PC-3 (cell line): ENCODE measurements at places on chromosomes 5 and 9. TPM values are rescaled to one million over a fixed set of nuclear protein-coding genes. Genes with fewer than 3 reads are reported as not detected.

GEMIN5 gene
- total RNA-seq, result 19.8 and 28.2 TPM in 2 replicates

GRCh38 chr5:122154910-122155309 is 25.6 kb downstream of the ZNF474 start:
- H3K27me3 ChIP-seq, result no peaks in the 10 kb centered on the region
- DNase-seq, result no peak
- no peaks in the 10 kb centered on the region for H3K36me3 ChIP-seq
- H3K27ac ChIP-seq, result no peak overlapping the region

DNA sequence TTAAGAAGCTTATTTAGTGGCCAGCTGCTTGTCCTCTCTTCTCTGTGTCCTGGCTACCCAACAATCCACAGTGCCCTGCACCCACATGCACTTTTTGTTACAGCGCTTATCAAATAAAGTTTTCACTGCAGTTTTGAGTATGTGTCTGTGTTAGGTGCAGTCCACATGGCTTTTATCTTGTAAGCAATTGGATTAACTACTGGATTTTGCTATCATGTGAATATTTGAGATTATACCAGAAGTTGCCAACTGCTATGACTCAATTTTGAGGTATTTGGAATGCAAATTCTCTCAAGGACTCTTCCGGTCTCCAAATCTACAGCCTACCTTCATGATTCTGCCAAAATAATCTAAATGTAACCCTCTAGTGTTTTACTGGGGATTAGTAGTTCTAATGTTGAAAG is 690.2 kb downstream of the NR2F1-AS1 start:
- DNase-seq, result peak; percentile 63
- H3K27me3 ChIP-seq, result no peaks in the 10 kb centered on the region
- H3K27ac ChIP-seq, result no peak overlapping the region

DNA sequence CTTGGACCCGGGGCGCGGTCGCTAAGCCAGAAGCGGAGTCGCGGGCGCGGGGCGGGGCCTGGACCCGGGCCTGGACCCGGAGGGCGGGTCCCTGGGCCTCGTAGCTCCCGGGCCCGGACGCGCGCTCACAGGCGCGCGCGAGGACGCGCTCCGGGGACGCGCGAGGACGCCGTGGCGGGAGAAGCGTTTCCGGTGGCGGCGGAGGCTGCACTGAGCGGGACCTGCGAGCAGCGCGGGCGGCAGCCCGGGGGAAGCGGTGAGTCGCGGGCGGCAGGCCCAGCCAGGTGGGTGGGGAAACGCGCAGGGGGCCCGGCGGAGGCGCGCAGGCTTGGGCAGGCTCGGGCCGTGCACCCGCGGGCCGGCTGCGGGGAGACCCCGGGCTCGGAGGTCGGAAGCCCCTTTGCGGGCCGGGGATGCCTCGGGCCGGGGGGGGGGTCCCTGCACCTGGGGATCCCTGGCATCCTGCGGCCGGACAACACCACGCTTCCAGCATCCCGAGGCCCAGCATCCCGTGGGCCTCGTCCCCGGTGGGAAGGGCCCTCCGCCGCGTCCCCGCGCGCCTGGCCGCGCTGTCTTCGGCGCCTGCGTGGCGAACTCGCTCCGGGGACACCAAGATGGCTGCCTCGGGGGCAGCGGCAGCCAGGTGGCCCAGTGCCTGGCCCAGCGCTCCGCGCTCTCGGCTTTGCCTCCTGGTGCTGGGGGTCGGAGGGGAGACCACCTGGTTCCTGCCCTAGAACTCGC is at the start of gene SFXN1:
Gene SFXN1, plus strand, starts transcription at position 177 of the 741 bp plus-strand sequence. CDS start 13,544 bp downstream, outside the sequence.
- no peak within 1 kb of the TSS for H3K27ac ChIP-seq
- peak; percentile 75 for DNase-seq
- H3K4me3 ChIP-seq, result peak within 1 kb of the TSS; percentile 94
- peaks cover 9% of the 10 kb centered on the region; the same call in 1 of the 2 replicates for H3K4me1 ChIP-seq

- no peak overlapping the region for H3K27ac ChIP-seq
- H3K4me1 ChIP-seq, result peaks cover 25% of the 10 kb centered on the region
- H3K27me3 ChIP-seq, result no peaks in the 10 kb centered on the region
Measured at GRCh38 chr9:109020581-109021511, 7.5 kb upstream of the CTNNAL1 start.

ANKDD1B gene
- 0.04 TPM in 1 of 2 replicates, not detected in the other for total RNA-seq

DNA sequence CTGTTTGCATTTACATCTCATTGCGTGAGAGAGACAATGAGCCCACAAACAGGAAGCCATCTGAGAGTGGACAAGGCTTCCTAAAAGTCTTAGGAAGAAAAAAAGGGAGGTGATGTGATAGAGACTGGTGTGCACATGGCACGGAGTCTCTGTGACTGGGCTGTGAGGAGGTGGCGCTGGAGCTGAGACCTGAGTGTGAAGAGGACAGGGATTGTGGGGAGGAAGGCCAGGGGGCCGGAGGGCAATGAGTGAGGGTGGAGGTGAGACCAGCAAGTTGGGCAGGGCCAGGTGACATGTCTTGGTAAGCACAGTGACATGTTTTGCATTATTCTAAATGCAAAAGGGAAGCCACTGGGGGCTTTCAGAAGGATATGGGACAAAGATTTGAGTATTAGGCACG is 45.0 kb downstream of the TSPAN17 start:
- no peaks in the 10 kb centered on the region; the same call in 1 of the 2 replicates for H3K4me1 ChIP-seq
- no peak for DNase-seq
- peaks cover 31% of the 10 kb centered on the region for H3K27me3 ChIP-seq
